ENCODE measurements at places on chromosomes 5 and 9. TPM values are rescaled to one million over a fixed set of nuclear protein-coding genes. Genes with fewer than 3 reads are reported as not detected.

The CSF1R gene
- polyA plus RNA-seq: 0.59 TPM

The MYORG gene
- polyA plus RNA-seq: 0.67 TPM

The NADK2 gene
- 7.9 TPM for polyA plus RNA-seq

The MRPL50 gene
- 13.0 TPM for polyA plus RNA-seq

The KIF24 gene
- not detected for polyA plus RNA-seq

The LCN15 gene
- polyA plus RNA-seq: not detected

The IL3 gene
- not detected for polyA plus RNA-seq

The NNT gene
- 43.5 TPM for polyA plus RNA-seq

The LCN9 gene
- not detected for polyA plus RNA-seq

The REEP2 gene
- polyA plus RNA-seq: 0.24 TPM

The CARTPT gene
- not detected for polyA plus RNA-seq
